ENCODE measurements at places on chromosomes 1 and 21. TPM values are rescaled to one million over a fixed set of nuclear protein-coding genes. Genes with fewer than 3 reads are reported as not detected.

The FAM89A gene
- total RNA-seq = 39.5 TPM

The HAO2 gene
- total RNA-seq = not detected

The SH2D5 gene
- 5.3 TPM for total RNA-seq

The TRNAU1AP gene
- 26.1 TPM for total RNA-seq

The MAEL gene
- not detected for total RNA-seq

The CITED4 gene
- total RNA-seq = 1.2 TPM

DNA sequence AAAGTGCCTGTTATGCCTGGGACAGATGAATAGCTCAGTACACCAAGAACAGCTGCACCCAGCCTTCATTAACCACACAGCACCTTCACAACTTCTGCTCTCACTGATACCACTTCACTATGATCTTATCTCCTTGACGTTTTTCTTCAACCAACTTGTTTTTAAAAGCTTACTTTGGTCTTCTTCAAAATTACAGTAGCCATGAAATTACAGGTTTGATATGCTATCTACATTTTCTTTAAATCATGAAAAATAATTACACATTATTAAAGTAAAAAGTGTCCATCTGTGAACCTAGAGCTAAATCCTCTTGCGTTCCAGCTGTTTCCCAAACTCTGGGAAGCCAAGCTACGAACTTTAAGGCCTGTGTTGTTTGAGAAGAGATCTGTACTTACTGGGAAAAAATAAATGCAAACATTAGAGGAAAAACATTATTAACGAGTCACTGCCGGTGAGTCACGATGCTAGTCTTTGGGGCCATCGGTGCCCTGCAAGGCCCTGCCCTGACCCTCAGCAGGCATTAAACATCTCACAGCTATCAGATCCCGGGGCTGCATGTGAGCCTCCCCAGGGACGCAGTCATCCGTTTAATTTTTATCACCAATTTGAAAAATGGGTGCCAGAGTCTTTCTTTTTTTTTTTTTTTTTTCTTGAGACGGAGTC lies 56.3 kb upstream of the GPR153 start:
- DNase-seq = no peak
- no peak overlapping the region for H3K4me3 ChIP-seq
- H3K36me3 ChIP-seq = peaks cover 9% of the 10 kb centered on the region
- H3K27ac ChIP-seq = no peak overlapping the region
- peaks cover 4% of the 10 kb centered on the region for H3K4me1 ChIP-seq

DNA sequence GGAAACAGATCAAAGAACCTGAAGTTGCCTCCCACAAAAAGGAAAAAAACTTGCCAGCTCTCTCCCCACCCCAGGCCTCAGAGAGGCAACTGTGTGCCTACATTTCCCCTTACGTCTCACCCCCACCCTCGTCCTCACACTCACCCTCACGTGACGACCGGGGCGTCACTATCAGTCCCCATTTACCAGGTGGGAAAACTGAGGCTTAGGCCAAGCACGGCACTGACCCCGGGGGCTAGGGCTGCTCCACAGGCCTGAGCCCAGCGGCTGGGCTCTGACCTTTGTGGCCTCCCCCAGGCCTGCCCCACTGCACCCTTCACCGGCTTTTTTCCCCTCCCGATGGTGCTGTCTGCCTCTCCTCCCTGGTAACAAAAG lies 51.5 kb upstream of the RUNX3 start:
- H3K36me3 ChIP-seq = no peaks in the 10 kb centered on the region
- no peak for DNase-seq
- no peaks in the 10 kb centered on the region for H3K4me1 ChIP-seq
- no peaks in the 10 kb centered on the region for H3K27me3 ChIP-seq

DNA sequence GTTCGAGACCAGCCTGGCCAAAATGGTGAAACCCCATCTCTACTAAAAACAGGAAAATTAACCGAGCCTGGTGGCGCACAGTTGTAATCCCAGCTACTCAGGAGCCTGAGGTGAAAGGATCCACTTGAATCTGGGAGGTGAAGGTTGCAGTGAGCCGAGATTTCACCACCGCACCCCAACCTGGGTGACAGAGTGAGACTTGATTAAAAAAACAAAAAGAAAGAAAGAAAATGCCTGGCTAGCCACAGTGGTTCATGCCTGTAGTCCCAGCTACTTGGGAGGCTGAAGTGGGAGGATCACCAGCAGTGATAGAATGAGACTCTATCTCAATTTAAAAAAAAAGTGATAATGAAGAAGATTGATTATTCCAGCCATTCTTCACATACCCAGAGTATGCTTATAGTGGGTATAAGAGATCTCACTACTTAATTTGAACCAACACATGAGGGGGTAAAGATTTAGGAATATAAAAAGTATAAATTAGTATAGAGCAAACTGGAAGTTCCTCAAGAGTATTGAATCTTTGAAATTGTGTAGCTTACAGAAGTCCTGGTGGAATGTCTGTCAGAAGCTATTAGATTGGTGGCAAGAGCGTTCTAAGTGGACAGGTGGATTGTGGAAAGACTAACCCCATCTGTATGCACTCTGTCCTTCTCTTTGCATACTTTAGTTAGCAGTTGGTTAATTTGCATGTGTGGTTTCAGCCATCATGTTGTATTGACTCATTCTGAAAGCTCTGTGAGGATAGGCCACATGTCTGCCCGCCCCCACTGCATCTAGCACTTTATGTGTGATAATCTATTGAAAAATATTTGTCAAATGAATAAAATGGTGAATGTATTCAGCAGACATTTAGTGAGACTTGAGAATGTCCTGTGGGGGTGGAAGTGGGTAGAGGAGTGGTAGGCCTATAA lies 25.0 kb downstream of the RLF start:
- H3K4me3 ChIP-seq = no peak overlapping the region
- H3K27ac ChIP-seq = no peak overlapping the region
- no peaks in the 10 kb centered on the region for H3K4me1 ChIP-seq
- no peak for DNase-seq

DNA sequence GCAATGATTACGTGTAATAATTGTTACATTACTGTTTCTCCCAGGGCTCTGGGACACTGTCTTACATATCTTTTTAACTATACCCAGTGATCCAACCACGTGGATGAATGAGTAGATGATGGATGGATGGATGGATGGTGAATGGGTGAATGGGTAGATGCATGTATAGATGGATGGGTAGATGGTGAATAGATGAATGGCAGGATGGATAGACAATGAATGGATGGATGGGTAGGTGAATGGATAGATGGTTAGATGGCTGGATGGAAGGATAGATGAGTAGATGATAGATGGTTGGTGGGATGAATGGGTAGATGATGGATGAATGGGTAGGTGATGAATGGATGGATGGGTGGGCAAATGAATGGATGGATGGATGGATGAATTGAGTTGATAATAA lies 135.9 kb downstream of the HUNK start:
- peaks cover 17% of the 10 kb centered on the region for H3K4me1 ChIP-seq
- H3K27ac ChIP-seq = no peak overlapping the region
- no peak overlapping the region for H3K4me3 ChIP-seq

- DNase-seq = no peak
- no peaks in the 10 kb centered on the region for H3K27me3 ChIP-seq
- H3K4me3 ChIP-seq = no peak overlapping the region
- H3K36me3 ChIP-seq = no peaks in the 10 kb centered on the region
These were observed 154.3 kb downstream of the IGSF21 start for GRCh38 chr1:18261891-18262290.

DNA sequence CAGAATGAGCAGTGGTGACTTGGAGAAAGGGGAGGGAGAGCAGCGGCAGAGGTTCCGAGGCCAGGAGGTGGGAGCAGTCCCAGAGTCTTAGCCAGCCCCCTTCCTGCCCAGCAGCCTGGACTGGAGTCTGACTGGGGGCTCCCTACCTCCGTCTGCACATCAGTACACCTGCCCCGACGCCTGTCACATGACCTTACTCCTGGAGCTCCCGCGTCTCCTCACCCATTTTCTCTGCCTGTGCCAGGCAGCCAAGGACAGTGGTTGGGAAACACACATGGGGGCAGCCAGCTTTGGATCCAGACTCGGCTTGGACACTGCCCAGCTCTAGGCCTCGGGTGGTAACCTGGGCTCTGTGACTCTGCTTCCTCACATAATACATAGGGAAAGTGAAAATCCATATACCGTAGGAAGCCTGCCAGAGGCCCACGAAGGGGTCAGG lies 16.9 kb downstream of the ACTRT2 start:
- H3K4me3 ChIP-seq = no peak overlapping the region
- H3K27me3 ChIP-seq = no peaks in the 10 kb centered on the region
- H3K36me3 ChIP-seq = no peaks in the 10 kb centered on the region
- H3K4me1 ChIP-seq = no peaks in the 10 kb centered on the region
- no peak overlapping the region for H3K27ac ChIP-seq
- no peak for DNase-seq

- no peak overlapping the region for H3K27ac ChIP-seq
- H3K36me3 ChIP-seq = peaks cover 22% of the 10 kb centered on the region
- H3K4me1 ChIP-seq = peaks cover 6% of the 10 kb centered on the region
- peak overlapping the region; percentile 77 for H3K4me3 ChIP-seq
These were observed 1.2 kb downstream of the GTF2B start for GRCh38 chr1:88890131-88890530.

GRCh38 chr1:9846611-9847171 lies 22.9 kb upstream of the CLSTN1 start:
- H3K27me3 ChIP-seq = no peaks in the 10 kb centered on the region
- no peak overlapping the region for H3K27ac ChIP-seq
- no peaks in the 10 kb centered on the region for H3K36me3 ChIP-seq
- H3K4me3 ChIP-seq = no peak overlapping the region
- no peak for DNase-seq

GRCh38 chr1:7257225-7257624 lies 472.0 kb downstream of the CAMTA1 start:
- no peak overlapping the region for H3K27ac ChIP-seq
- no peaks in the 10 kb centered on the region for H3K27me3 ChIP-seq
- no peak for DNase-seq
- peaks cover 3% of the 10 kb centered on the region for H3K4me1 ChIP-seq

DNA sequence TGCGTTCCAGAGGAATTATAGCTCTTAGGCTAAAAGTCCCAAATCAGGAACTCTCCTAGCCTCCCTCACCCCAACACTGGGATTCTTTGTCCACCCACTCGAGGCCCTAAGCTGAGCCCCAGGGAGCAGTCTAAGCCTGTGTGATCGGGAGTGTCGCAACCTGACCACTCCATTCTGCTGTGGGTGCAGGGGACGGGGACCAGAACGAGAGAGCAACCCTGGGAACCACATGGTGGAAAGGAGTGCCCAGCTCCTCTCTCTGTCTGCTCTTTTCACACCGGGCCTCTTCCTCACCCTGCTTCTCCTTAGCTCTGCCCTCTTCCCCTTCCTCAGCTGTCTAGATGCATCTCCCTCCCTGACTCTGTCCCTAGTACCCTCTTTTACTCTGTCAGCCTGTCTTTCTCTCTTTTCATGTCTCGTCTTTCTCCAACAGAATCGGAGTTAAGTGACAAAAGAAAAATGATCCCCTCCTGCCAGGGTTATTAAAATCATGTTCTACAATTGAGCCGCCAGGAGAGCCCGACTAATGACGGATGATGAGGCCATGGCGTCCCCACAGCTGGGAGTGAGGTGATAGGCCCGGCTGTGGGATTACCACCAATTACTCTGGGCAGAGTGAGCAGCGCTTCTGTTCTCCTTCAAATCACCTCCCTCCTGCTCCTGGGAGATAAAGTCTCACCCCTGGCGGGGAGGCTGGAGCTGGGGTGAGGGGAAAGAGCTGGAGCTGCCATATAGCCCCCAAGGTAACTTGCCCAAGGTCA lies 34.5 kb upstream of the CSF3R start:
- H3K4me3 ChIP-seq = no peak overlapping the region
- H3K27me3 ChIP-seq = peaks cover 5% of the 10 kb centered on the region
- no peaks in the 10 kb centered on the region for H3K36me3 ChIP-seq
- no peak for DNase-seq
- no peak overlapping the region for H3K27ac ChIP-seq
- H3K4me1 ChIP-seq = no peaks in the 10 kb centered on the region

DNA sequence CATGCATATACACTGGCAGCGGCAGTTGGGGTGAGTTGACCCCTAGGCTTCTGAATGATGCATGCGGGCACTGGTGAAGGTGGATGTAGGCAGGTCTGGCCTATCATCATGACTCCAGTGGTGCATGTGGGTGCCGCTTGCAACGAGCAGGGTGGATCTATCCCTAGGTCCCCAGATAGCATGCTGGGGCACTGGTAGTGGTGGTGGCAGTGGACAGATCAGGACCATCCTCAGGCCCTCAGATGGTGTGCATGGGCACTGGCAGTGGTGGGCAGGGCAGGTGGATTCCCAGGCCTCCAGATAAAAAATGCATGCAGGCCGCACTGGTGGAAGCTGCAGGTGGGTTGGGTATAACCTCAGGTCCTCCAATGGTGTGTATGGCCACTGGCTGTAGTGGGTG lies 52.4 kb downstream of the CATSPERE start:
- no peak overlapping the region for H3K27ac ChIP-seq
- DNase-seq = no peak
- no peak overlapping the region for H3K4me3 ChIP-seq
- H3K4me1 ChIP-seq = no peaks in the 10 kb centered on the region
- H3K36me3 ChIP-seq = no peaks in the 10 kb centered on the region

DNA sequence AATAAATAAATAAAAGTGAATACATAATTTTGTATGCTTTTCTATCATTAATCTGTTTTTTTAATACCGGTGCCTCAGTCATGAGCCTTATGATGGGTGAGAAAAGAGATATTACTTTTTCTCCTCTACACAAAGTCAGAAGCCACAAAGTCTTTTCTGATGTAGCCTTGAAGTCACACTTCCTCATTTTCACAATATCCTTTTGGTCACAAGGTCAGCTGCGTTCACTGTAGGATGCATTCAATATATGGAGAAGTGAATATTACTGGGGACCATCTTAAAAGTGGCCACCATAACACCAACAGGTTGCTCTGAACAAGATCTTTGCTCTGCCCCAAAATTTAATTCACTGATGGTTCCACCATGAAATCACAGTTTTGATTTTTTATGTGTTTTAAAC lies 83.3 kb upstream of the TNR start:
- no peaks in the 10 kb centered on the region for H3K27me3 ChIP-seq
- no peak for DNase-seq
- no peak overlapping the region for H3K27ac ChIP-seq
- H3K36me3 ChIP-seq = no peaks in the 10 kb centered on the region
- H3K4me1 ChIP-seq = no peaks in the 10 kb centered on the region

DNA sequence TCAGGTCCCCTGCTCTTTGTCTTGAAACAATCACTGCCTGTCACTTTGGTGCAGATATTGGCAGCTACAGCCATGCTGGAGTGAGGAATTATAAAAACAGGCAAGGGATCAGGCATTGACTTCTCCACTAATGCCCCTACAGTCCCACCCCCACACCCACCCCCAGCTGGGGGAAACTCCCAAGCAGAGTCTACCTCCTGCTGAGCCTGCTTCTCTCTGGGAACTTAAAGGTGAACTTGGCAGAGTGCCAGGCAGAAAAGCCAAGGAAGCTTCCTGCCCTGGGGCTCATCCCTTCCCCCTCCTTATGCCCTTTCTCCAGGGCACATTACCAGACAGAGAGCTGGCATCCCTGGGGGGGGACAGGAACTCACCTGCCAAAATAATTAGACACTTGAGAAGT lies 6.7 kb downstream of the NCMAP start:
- H3K36me3 ChIP-seq = no peaks in the 10 kb centered on the region
- no peak for DNase-seq
- H3K27me3 ChIP-seq = no peaks in the 10 kb centered on the region
